ENCODE measurements at places on chromosomes 12 and 14.

GRCh38 chr14:71628433-71628832 is 303.8 kb upstream of the RGS6 start:
- H3K27me3 ChIP-seq: no peaks in the 10 kb centered on the region
- H3K4me3 ChIP-seq: no peak overlapping the region
- DNase-seq: no peak
- no peak overlapping the region for H3K27ac ChIP-seq
- no peaks in the 10 kb centered on the region for H3K4me1 ChIP-seq

- H3K27me3 ChIP-seq: no peaks in the 10 kb centered on the region
- no peak for DNase-seq
- H3K4me3 ChIP-seq: no peak overlapping the region
- H3K4me1 ChIP-seq: no peaks in the 10 kb centered on the region
Observed at GRCh38 chr12:19833775-19834501, 394.6 kb downstream of the AEBP2 start.

DNA sequence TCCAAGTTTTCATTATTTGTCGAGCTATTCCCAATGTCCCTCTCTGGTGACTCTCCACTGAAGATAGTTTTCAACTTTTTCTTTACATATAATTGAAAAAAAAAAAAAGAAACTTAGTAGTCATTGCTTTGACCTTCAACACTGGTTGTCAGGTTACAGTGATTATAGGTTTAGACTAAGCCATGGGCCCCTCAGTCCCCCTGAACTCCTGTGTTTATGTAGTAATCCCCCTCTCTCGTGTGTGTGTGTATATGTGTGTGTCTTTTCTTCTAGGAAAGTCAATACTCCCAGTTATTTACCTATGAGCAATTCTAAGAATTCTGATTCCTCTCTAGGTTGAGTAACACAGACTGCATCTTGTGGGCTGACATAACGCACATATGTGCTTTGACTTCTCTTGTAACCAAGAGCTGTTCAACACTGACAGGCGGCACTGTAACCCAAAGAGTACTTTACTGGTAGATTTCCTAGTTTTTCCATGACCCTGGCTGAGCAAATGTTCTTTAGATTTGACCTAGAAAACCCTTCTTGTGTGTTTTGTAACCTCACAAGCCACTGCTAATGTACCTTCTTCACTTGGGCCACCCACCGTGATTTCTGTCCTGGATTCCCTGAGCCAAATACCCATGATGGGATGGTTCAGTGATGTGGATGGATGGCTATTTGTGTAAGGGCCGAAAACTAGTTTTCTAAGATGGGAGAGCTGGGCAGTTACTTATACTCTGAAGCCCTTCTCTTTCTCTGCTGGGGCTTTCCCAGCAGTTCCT is 15.0 kb upstream of the MANSC4 start:
- no peaks in the 10 kb centered on the region for H3K4me1 ChIP-seq
- no peak overlapping the region for H3K4me3 ChIP-seq
- peaks cover 28% of the 10 kb centered on the region for H3K36me3 ChIP-seq
- no peaks in the 10 kb centered on the region for H3K27me3 ChIP-seq
- no peak overlapping the region for H3K27ac ChIP-seq

- no peak for DNase-seq
- peaks cover 20% of the 10 kb centered on the region for H3K4me1 ChIP-seq
- no peak overlapping the region for H3K4me3 ChIP-seq
- H3K27ac ChIP-seq: no peak overlapping the region
Observed at GRCh38 chr12:8951744-8952143, 2.3 kb upstream of the M6PR start.

GRCh38 chr12:47868041-47868440 is 36.8 kb downstream of the VDR start:
- no peaks in the 10 kb centered on the region for H3K4me1 ChIP-seq
- no peak for DNase-seq
- no peaks in the 10 kb centered on the region for H3K27me3 ChIP-seq
- H3K36me3 ChIP-seq: no peaks in the 10 kb centered on the region

- no peaks in the 10 kb centered on the region for H3K27me3 ChIP-seq
- no peaks in the 10 kb centered on the region for H3K36me3 ChIP-seq
- H3K4me1 ChIP-seq: peaks cover 36% of the 10 kb centered on the region
- no peak for DNase-seq
- peak overlapping the region; percentile 74 for H3K27ac ChIP-seq
Observed at GRCh38 chr12:89217472-89217871, 134.8 kb downstream of the DUSP6 start.
